NCI-H510A treated with DMSO at 0.1 percent for 48 hours (cell line): ENCODE measurements at places on chromosomes 1 and 21.

DNA sequence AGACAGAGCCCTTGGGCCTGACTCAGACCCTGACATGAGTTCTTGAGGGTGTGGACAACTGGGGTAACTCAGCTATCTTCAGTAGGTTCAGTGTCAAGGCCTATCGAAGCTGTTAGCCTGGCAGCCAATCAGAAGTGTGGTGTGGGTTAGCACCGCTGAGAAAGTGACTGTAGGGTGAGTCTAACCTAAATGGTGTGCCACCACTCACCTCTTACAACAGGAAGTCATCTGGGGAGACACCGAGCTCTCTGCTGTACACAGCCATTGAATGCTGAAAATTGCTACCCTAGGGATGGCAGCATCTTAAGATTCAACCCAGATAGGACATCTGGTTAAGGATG lies 44.6 kb downstream of the RASSF5 start:
- DNase-seq = peak; percentile 20

- no peak for DNase-seq
Observed at GRCh38 chr21:24994717-24995116, 612.6 kb downstream of the MRPL39 start.

DNA sequence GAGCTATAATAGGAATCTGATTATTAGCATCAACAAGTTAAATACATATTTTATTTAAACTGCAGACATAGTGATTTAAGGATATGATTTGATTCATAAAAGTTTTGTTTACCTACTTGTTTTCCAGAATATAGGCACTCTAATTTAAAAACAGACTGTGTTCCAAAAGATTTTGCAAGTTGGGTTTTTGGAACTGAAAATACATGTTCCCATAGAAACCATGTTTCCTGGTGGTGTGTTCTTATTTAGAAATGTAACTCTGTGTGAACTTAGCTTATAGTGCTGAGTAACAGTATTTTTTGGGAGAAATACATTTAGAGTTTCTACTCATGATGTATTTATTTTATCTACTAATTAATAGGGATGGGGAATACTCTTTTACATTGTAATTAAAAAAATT lies 21.8 kb downstream of the USP25 start:
- DNase-seq = no peak

GRCh38 chr1:180252638-180253536 lies 22.8 kb downstream of the LHX4 start:
- DNase-seq = peak; percentile 75

DNA sequence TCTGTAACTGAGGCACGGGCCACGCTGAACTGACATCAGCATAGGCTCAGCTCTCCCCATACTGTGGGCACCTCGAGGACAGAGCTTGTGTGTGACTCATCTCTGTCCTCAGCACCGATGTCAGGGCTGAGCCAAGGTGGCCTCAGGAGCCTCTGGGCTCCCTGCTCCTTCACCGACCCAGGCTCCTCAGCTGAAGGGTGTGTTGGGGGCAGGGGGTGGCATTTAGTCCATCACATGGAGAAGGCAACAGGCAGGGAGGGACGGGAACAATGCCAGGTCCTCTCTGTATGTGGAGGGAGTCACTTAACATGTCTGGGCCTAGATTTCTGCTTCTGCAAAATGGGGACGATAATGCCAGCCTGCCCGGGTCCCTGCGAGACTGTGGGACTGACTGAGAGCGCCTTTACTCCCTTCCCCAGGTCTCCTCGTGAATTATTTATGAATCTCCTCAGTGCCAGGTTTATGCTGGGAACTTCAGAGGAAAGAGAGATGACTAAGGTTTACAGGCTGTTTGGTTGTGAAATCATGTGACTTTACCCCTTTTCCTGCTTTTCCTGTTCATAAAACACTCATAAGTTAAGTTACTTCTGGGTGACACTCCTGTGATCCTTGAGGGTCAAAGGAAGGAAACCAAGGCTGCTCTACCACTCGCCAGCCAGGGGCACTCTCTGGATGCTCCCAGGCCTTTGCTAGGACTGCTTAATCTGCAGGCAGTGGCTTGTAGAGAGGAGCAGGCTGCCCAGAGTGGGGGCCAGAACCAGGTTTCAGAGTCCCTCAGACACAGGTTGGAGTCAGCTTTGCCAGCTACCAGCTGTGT lies 16.2 kb downstream of the TTC39A start:
- DNase-seq = no peak
